Dorsolateral prefrontal cortex (tissue), 122 donors: ENCODE measurements at places on chromosomes 7 and 10.

GRCh38 chr7:117124591-117125220 is 171.4 kb downstream of the ST7 start:
- DNase-seq, result no peak

DNA sequence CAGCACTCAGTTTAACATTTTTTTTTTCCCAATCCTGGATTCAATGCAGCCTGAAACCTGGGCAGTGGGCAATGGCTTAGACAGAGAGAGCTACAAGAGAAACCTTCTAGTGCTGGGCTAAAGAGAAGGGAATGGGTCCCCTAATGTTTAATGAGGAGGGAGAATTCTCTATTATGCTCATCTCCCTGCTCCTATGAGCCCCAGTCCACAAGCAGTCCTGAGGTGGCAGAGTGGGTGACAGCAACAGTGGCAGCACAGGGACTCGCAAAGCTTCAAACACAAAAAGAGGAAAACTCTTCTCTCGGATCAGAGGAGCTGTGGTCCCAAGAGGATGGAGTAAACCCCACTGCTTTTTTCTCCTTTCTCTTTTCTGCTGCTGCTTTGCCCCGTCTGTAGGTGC is 36.5 kb downstream of the COBL start:
- DNase-seq, result no peak

DNA sequence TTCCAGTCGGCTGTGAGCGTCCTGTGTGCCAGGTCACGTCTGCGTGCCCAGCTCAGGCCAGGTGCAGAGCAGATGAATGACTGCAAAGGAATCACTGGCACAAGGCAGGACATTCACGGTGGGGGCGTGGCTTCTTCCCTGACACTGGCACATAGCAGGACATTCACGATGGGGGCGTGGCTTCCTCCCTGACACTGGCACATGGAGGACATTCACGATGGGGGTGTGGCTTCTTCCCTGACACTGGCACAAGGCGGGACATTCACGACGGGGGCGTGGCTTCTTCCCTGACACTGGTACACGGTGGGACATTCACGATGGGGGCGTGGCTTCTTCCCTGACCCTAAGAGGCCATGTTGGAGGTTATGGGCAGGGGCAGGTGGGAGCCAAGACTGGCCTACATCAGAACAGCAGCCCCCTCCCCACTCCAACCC is 64.3 kb downstream of the MYL10 start:
- peak; percentile 34 for DNase-seq

DNA sequence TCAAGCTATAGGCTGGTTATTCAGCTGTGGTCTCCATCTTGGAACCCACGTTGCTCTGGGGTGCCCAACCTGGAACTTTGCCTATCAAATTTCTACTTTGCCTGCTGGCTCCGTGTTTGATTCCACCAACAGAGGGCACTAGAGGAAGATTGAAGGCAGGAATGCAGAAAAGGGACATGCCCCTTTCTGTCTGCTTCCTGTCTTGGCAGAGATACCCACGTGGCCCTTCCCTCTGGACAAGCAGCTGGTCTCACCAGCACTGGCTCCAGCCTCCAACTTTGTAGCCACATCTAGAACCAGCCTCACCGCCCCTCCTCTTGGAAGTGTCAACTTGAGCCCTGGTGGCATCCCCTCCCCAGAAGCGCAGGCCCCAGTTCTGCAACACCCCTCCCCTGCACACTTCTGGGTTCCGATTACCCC is 52.1 kb upstream of the ZNF438 start:
- no peak for DNase-seq

- no peak for DNase-seq
These were observed 74.6 kb downstream of the VCL start for GRCh38 chr10:74072503-74072902.

GRCh38 chr7:19121977-19122588 is 4.6 kb upstream of the TWIST1 start:
- no peak for DNase-seq

GRCh38 chr10:5206799-5207198 is 10.2 kb downstream of the AKR1C4 start:
- DNase-seq, result no peak
